T-helper 17 cell (primary cell): ENCODE measurements at places on chromosomes 7 and 10.
A peak's percentile ranks its signal among the peaks of the same experiment; 100 is the strongest.

DNA sequence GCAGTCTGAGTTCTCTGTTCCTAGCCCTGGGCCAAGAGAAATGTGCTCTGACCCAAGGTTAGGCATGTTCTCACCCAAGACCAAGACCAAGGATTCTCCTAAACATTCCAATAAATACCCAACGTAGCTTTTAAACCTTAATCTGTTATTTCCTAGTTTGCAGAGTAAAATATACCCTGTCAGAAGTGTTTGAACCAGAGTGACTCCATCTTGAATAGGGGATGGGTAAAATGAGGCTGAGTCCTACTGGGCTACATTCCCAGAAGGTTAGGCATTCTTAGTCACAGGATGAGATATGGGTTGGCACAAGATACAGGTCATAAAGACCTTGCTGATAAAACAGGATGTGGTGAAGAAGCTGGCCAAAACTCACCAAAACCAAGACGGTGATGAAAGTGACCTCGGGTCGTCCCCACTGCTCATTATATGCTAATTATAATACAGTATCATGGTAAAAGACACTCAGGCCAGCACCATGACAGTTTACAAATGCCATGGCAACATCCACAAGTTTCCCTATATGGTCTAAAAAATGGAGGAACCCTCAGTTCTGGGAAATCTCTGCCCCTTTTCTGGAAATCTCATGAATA is 27.7 kb downstream of the PLXNA4 start:
- no peak for DNase-seq

DNA sequence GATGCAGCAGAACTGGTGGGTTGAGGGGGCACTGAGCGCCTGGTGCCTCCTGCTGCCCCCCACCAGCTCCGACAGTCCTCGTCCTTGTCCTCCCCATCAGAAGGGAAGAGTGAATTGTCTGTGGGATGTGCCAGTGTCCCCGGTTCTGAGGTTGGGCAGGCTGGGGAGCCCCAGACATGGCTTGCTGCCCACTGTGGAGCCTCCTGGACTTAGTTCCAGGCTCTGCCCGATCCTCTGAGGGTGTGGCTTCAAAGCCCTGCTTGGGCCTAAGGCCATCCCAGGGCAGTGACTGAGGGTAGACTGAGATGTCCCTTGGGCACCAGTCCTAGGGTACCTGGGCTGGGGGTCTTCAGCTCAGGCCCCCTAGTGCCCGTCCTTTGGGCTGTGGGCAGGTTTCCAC is 168.8 kb downstream of the RNF216 start:
- DNase-seq: no peak

DNA sequence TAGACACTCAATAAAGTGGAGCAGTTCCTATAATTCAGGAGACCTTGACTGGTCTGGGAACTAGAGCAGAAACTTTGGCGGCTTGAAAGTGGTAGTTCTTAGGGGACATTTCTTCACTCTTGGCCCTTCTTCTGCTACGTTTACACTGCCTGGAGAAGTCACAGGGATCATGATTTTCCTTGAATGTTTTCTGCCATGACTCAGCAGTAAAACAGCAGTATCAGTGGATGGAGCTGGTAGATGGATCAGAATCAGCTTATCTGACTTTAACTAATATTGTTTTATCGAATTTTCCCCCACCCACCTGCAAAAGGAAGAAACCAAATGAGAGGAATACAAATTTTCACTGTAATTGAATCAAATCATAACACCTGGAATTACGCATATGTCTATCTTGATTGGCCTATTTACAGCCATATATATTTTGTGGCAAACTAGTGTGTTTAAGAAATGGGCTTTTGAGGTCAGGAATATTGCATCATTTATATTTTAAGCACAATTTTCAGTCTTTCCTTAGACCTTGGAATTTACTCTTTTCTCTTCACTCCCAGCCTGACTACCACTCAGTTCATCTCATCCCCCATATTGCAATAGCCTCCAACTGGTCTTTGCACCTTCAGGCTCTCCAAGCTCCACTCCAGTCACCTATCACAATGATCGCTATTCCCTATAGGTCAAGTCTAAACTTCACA is 14.9 kb upstream of the DLX5 start:
- no peak for DNase-seq

DNA sequence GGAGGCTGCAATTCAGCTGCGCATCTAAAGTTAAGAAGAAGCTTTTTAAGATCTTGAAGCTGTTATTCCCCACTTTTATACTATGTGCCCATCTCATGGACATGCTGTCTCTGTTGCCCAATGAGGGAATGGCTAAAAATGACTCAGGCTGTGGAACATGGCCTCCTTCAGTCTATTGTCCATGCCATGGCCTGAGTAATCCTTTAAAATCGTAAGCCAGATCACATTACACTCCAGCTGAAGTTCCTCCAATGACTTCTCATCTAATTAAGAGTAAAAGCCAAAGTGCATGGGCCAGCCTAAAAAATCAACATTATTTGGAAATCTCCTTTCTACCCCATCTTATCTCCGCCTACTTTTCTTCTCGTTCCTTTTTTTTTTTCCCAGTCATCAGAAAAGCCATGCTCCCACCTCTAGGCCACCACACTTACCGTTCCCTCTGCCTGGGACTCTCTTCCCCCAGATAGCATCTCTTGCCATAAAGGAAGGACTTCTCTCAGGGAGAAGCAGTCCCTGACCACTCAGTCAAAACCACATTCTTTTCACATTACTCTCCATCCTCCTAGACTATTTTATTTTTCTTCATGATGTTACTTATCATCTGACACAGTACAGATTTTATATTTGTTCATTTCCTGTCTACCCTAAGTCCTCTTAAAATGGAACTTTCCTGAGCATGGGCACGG is 337.4 kb downstream of the PRPF18 start:
- no peak for DNase-seq

- no peak for DNase-seq
Measured at GRCh38 chr7:17559388-17559787, 260.9 kb downstream of the AHR start.

DNA sequence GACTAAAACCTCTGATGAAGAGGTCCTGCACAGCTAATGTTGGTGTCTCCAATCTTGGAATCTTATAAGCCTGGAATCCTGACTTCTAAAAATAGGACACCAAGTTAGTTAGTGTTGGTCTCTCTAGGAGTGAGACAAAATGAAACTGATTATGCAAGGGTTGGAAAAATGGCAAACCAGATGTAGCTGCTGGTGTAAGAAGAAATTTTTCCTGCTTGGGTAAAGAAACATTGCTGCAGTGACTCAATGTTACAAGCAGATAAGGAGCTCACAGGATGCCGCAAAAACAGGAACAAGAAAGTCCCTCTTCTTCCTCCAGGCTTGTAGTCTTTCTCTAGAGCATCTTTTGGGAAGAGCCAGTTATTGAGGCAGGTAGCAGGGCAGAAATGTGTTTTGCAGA is 449.0 kb downstream of the ETV1 start:
- no peak for DNase-seq

GRCh38 chr10:101066146-101066895 is 4.5 kb downstream of the KAZALD1 start:
- DNase-seq: peak; percentile 36

DNA sequence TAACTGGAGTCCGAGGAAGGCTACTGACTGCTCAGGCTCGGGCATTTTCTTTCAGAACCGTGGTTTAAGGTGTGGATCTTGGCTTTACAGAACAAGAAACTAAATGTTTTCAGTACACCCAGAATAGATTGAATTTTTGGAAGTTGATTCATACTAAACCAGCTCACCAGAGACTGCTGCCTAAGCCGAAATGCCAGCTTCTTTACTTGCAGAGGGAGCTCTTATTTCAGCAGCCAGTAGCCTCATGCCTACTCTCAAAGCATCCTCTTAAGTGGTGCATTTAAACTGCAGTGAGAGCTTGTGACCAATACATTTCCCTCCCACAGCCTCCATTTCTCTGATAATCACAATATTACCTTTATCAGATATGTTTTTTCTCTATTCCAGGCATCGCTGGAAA is 615.1 kb downstream of the SUGCT start:
- no peak for DNase-seq

DNA sequence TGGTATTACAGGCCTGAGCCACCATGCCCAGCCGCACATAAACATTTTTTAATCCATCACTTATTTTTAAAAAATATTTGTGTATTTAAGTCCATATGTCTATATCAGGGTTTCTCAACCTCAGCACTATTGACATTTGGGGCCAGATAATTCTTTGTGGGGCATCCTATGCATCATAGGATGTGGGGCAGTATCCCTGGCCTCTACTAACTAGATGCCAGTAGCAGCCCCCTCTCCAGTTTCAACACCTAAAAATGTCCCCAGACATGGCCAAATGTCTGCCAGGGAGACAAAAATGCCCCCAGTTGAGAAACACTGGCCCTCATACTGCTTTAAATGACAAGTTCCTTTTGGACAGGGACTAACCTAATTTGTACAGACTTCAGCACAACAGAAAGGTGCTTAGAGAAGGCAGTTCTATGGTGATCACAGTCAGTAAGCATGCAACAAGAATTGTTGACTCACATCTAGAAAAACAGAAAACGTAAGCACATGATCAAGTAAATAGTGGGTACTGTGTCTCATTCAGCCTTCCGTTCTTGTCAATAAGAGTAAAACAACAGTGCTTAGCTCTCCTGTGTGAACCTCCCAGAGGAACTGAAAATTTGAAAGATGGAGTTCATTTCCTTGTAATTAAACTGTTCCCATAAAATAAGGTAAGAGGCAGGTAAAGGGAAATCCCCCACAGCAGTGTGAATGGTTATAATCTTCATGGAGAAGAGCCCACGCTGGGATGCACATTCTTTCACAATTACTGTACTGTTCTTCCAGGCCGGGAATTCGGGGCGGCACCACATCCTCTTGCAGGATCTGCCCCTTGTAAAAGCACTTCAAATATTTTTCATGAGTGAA is 17.3 kb upstream of the ADRB1 start:
- no peak for DNase-seq

- DNase-seq: no peak
Measured at GRCh38 chr7:128791972-128792327, 182 bp downstream of the CCDC136 start.

- DNase-seq: no peak
Measured at GRCh38 chr7:42351316-42351935, 114.4 kb upstream of the GLI3 start.
